Prostate gland (tissue), 2 donors: ENCODE measurements at places on chromosomes 16 and 17. TPM values are rescaled to one million over a fixed set of nuclear protein-coding genes. Genes with fewer than 3 reads are reported as not detected.

DNA sequence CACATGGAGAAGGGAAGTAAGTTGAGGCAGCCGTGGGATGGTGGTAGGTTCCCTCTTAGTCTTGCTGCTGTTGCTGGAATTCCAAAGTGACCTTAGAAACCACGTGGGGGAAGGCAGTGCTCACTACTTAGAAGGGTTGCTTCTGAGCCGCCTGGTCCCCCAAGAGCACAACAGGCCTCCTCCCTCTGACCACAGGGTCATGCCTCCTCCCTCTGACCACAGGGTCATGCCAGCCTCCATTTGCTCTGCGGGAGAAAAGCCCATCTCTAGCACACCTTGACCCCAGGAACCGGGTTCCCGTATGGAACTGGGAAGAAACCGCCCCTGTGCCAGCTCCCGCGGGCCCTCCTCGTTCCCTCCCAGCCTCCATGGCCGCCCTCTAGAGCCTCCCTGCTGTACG lies 13.4 kb upstream of the ZFPM1 start:
- no peak for DNase-seq

DNA sequence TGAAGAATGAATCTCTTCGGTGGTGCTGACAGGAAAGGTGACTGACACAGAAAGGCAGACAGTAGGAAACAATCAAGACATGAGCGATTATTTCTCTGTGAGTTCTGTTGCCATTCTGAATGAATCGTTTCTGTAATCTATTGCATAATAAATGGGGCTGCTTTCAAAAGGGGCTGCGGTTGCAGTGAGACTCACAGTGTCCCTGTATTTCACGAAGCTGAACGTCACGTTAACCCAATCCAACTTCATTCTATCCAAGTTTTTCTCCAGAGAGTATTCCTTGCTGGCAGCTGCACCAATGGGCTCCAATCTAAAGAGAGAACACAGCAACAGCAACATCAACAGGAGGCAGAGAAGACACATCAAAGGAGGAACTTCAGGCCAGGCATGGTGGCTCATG lies 75.4 kb downstream of the DNAH3 start:
- no peak for DNase-seq

DNA sequence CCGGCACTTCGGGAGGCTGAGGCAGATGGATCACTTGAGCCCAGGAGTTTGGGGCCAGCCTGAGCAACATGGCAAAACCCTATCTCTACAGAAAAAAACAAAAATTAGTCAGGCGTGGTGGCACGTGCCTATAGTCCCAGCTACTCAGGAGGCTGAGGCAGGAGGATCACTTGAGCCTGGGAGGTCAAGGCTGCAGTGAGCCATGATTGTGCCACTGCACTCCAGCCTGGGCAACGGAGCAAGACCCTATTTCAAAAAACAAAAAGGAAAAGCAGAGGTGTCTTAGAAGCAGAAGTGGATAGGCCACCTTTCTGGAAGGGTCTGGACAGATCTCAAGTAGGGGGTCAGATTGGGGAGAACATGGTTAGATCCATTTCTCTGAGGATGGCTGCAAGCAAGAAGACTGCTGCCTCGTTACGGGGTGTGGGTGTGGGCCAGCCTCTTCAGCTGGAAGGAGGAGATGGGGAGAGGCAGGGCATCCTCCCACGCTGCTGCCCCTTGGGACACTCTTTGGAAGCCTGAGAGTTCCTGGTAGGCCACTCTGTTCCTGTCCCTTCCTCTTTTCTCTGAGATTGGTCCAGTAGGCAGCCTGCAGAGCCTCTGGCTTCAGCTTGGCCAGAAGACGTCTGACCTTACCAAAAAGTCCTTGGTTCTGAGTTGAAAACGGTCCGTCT lies 208.0 kb downstream of the MSI2 start:
- no peak for DNase-seq

DNA sequence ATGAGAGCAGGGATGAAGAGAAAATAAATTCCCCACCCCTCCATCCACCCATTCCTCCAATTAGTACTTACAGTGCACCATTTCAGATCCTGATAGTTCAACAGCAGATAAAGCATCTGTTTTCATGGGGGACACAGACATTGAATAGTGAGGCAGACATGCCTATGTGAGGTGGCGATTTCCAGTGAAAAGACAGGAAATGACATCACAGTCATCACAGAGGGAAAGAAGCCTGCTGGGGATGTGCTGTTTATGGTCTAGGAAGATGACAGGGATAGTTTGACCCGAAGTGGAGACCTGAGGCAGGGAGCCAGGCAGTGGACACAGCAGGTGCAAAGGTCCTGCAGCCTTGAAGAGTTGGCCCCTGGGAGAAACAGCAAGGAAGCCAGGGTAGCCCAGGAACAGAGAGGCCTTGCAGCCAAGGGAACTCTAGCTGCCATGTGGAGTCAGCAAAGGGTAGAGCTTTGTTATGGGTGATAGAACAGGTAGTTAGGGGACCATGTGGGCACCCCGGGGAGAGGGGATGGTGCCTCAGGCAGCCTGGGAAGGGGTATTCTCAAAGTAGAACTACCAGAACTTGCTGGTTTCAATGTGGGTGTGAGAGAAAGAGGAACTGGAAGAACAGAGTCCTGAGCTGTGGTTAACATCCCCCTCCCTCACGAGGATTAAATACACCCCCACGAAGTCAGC lies 256.6 kb downstream of the CPPED1 start:
- no peak for DNase-seq

- no peak for DNase-seq
Observed at GRCh38 chr16:87584271-87584670, 18.0 kb upstream of the JPH3 start.

- DNase-seq = no peak
Observed at GRCh38 chr17:3988297-3989040, 24.2 kb upstream of the ATP2A3 start.

GRCh38 chr16:19003935-19004334 lies 20.2 kb downstream of the TMC7 start:
- no peak for DNase-seq

- DNase-seq = no peak
Observed at GRCh38 chr16:49899991-49900695, 44.2 kb upstream of the ZNF423 start.

GRCh38 chr16:29737713-29738112 lies 8.1 kb downstream of the C16orf54 start:
- DNase-seq = no peak

DNA sequence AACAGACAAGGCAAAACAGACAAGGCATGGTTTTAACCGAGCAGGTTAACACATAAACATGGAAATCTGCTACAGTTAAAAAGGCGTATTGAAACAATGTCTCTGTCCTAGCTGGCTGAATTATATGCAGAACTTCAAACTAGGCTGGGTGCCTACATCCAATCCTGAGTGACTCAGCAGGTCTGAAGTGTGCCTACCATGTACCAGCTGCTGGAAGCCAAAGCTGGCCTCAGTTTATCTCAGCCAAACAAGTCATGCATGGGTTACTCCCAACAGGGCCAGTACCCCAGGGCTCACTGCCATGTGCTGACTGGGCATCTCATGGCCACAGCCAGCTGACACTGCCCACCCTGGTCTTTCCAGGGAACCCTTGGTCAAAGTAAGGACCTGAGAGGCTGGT lies 4.0 kb downstream of the C1QBP start:
- DNase-seq = no peak

GRCh38 chr16:66979011-66979717 lies 9.2 kb upstream of the CES4A start:
- no peak for DNase-seq

CTRB1 gene
- total RNA-seq = 7.0 TPM

KRT15 gene
- total RNA-seq = 1,038 TPM

ABCA3 gene
- 8.2 TPM for total RNA-seq

GUCY2D gene
- total RNA-seq = not detected

ACAP1 gene
- total RNA-seq = 6.5 TPM

SRL gene
- 5.3 TPM for total RNA-seq

DHRS7C gene
- not detected for total RNA-seq

MMP2 gene
- total RNA-seq = 175 TPM

TMEM114 gene
- total RNA-seq = not detected
